ENCODE measurements at places on chromosomes 6 and 20. TPM values are rescaled to one million over a fixed set of nuclear protein-coding genes. Genes with fewer than 3 reads are reported as not detected.

Gene CLDN20
- not detected for total RNA-seq

Gene LHFPL5
- total RNA-seq, result not detected

Gene SLC26A8
- total RNA-seq, result not detected

Gene PRRT1
- 1.8 TPM for total RNA-seq

Gene TEAD3
- 11.6 TPM for total RNA-seq

Gene CLIC1
- total RNA-seq, result 305 TPM

Gene TRIM10
- total RNA-seq, result not detected

Gene ACSS1
- 24.8 TPM for total RNA-seq

Gene RGS17
- 9.2 TPM for total RNA-seq

Gene NR2E1
- not detected for total RNA-seq

Gene SNX14
- 69.4 TPM for total RNA-seq

Gene SYS1
- total RNA-seq, result 19.8 TPM

Gene NDRG3
- total RNA-seq, result 19.6 TPM

Gene CGA
- total RNA-seq, result not detected

Gene DDR1
- total RNA-seq, result 27.1 TPM

Gene IP6K3
- total RNA-seq, result not detected

Gene ZFP64
- 9.9 TPM for total RNA-seq

Gene MUC22
- total RNA-seq, result not detected

Gene HTR1E
- total RNA-seq, result not detected

Gene SLC24A3
- not detected for total RNA-seq

Gene LTB
- total RNA-seq, result not detected

Gene MAS1
- 0.05 TPM for total RNA-seq

Gene HLA-B
- 468 TPM for total RNA-seq

Gene SEMG1
- total RNA-seq, result not detected

Gene TPD52L1
- 5.3 TPM for total RNA-seq

Gene AGER
- total RNA-seq, result 0.50 TPM

Gene FAM209B
- total RNA-seq, result not detected

Gene RSPO3
- 0.50 TPM for total RNA-seq

Gene FAM184A
- total RNA-seq, result 0.83 TPM

Gene RBCK1
- 101 TPM for total RNA-seq

Gene SLC13A3
- 2.5 TPM for total RNA-seq

Gene SLC22A16
- total RNA-seq, result 0.39 TPM

Gene KCNG1
- 2.8 TPM for total RNA-seq

Gene DNMT3B
- 0.37 TPM for total RNA-seq

Gene TP53TG5
- not detected for total RNA-seq

Gene OR2H2
- total RNA-seq, result not detected

Gene KIZ
- 17.6 TPM for total RNA-seq

Gene IMPG1
- total RNA-seq, result not detected

Gene DEFB132
- not detected for total RNA-seq

Gene PRKN
- 8.4 TPM for total RNA-seq

Gene SOBP
- total RNA-seq, result 13.7 TPM

Gene LPIN3
- 10.0 TPM for total RNA-seq

Gene PRR18
- not detected for total RNA-seq

Gene MOG
- not detected for total RNA-seq

Gene BPI
- not detected for total RNA-seq

Gene UNC5CL
- total RNA-seq, result not detected

Gene ANKRD66
- not detected for total RNA-seq

Gene PTPRT
- 0.05 TPM for total RNA-seq

Gene MUC21
- total RNA-seq, result not detected

Gene CD109
- total RNA-seq, result 22.8 TPM

Gene CLVS2
- under 0.01 TPM for total RNA-seq

Gene HLA-DQB1
- total RNA-seq, result not detected

Gene AKAP12
- total RNA-seq, result 30.6 TPM
